Activated CD8-positive, alpha-beta T cell treated with anti-CD3 and anti-CD28 coated beads, Interleukin-2, amount 10 ng/mL, durations not matched to agents 7 days and 5 days (primary cell): ENCODE measurements at places on chromosomes 3 and 15.
A peak's percentile ranks its signal among the peaks of the same experiment; 100 is the strongest.

- H3K36me3 ChIP-seq: no peaks in the 10 kb centered on the region
- no peak for DNase-seq
- no peak overlapping the region for H3K4me3 ChIP-seq
- peaks cover 2% of the 10 kb centered on the region for H3K4me1 ChIP-seq
- no peaks in the 10 kb centered on the region for H3K27me3 ChIP-seq
- no peak overlapping the region for H3K27ac ChIP-seq
Observed at GRCh38 chr15:67805666-67806516, 19.4 kb upstream of the SKOR1 start.

DNA sequence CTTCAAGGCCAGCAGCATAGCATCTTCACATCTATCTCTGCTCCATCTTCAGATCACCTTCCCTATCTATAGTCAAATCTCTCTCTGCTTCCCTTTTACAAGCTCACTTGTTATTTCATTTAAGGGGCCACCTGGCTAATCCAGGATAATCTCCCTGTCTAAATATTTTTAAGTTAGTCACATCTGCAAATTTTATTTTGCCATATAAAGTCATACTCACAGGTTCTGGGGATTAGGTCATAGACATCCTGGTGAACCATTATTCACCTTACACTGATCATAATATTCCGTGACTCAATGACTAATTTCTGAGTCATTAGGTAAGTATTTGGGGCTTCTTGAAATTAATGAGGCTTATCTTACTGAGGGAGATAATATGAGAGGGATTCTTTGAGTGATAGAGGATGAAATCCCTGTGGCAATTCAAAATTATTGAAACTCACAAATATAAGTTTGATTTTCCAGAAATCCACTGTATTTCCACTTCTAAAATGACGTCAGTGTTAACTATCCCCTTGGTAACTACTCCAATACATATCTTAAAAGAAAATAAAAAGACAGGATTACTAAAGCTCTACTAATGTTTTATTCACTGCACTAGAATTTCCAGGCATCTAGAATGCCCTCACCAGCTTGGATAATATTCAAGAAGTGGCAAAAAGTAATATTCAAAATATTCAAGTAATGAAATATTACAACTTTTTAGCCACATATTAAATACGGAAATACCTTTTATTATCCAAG lies 93.7 kb upstream of the RBMS3 start:
- H3K4me1 ChIP-seq: peaks cover 5% of the 10 kb centered on the region
- peaks cover 2% of the 10 kb centered on the region for H3K27me3 ChIP-seq
- no peak overlapping the region for H3K4me3 ChIP-seq
- no peaks in the 10 kb centered on the region for H3K36me3 ChIP-seq
- no peak for DNase-seq

GRCh38 chr3:94127115-94127514 lies 64.3 kb downstream of the NSUN3 start:
- no peaks in the 10 kb centered on the region for H3K4me1 ChIP-seq
- H3K4me3 ChIP-seq: no peak overlapping the region
- no peak for DNase-seq
- H3K27me3 ChIP-seq: no peaks in the 10 kb centered on the region
- peaks cover 14% of the 10 kb centered on the region for H3K36me3 ChIP-seq
- no peak overlapping the region for H3K27ac ChIP-seq

DNA sequence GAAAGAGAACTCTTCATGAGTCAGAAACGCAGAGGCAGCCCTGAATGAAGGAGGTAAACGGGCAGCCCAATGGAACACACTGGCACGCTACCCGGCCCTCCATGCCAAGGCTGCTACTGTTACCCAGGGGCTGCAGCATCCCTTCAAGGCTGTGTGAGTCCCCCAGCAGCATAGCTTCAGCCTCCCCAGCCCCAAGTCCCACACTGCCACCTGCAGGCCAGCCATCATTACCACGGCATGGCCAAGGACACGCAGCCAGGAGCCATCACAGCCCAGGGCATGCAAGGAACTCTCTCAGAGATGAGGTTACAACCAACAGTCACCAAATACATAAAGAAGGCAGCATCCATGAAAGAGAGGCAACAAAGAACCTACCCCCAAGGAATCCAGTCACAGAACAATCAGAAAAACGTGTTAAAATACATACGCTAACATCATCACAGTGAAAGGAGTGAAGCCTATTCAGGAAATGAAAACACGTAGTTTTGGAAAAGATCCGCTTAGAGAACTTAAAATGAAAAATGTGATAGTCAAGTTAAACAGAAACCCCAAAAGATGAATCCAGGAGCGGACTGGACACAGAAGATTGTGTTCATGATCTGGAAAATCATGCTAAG lies 22.4 kb downstream of the PLA2G4F start:
- no peak overlapping the region for H3K27ac ChIP-seq
- H3K4me1 ChIP-seq: no peaks in the 10 kb centered on the region
- DNase-seq: peak; percentile 76
- H3K36me3 ChIP-seq: no peaks in the 10 kb centered on the region
- H3K27me3 ChIP-seq: peaks cover 14% of the 10 kb centered on the region
- H3K4me3 ChIP-seq: no peak overlapping the region

DNA sequence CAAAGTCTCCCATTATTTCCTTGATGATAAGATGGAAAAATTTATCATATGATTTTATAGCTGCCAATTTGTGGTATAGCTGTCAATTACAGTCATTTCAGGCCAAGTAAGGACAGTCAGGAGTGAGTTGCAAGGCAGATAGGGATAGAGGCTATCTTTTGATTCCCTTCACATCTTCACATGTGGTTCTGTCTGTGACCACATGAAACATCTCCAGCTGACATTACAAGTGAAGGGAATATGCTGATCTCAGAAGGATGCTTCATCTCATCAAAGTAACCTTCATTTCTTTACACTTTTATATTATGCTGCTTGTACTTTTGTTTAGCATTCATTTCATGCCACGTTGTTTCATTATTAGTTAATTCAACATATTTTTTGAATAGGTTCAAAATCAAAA lies 136.9 kb upstream of the CFAP20DC start:
- H3K27me3 ChIP-seq: peaks cover 4% of the 10 kb centered on the region
- no peak for DNase-seq
- H3K4me3 ChIP-seq: no peak overlapping the region
- H3K36me3 ChIP-seq: no peaks in the 10 kb centered on the region
- no peak overlapping the region for H3K27ac ChIP-seq

DNA sequence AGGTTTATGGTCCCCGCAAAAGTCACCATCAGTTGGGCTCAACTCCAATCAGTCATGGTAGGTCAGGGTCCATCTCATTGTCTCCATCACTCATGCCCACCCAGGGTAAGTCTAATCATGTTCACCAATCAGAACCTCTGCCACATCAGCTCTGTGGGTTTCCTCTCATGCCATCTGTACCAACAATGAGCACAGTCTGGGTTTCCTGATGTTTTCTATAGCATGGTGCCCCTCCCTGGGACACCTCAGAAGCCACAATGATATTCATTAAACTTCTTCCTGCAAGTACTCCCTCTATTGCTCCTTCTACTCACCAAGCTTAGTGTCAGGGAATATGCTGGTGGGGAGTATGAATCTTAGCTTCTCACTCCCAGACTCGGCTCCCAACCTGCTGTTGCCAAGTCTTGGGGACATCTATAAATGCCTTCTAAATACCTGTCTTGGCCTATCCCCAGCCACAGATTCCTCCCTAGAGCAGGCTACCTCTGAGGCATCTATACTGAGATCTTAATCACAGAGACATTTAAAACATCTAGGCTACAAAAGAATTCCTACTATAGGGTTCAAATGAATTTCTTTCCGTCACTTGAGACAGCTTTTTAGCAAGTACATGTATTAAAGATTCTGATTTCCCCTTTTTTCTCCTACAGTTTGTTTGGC lies 5.0 kb upstream of the CCR2 start:
- DNase-seq: no peak
- peaks cover 54% of the 10 kb centered on the region for H3K36me3 ChIP-seq
- peak overlapping the region; percentile 91 for H3K27ac ChIP-seq
- peaks cover 73% of the 10 kb centered on the region for H3K4me1 ChIP-seq

DNA sequence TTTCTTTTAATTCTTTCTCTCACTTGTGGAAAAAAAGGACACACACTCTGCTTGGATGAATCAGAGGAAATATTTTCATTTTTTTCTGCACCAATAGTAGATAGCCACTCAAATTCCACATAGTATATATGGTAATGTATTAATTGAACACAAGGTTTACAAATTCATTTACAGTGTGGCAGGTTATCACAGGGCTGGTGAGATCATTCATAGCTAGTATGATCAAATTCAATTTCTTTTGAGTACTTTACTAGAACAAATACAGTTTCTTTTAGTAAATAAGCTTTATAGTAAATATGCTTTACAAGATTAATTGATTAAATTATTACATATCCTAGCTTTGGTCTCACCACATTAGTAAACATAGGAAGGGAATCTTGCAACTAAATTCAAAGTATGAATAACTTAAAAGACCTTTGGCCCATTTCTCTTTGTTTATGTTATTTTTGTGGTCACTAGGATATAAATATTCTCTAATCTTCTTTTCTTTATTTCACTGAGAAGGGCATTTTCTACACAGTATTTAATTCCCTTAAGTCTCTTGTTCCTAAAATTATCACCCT lies 40.1 kb upstream of the PARP14 start:
- H3K4me1 ChIP-seq: peaks cover 32% of the 10 kb centered on the region
- no peak overlapping the region for H3K4me3 ChIP-seq
- H3K27ac ChIP-seq: no peak overlapping the region
- H3K27me3 ChIP-seq: no peaks in the 10 kb centered on the region
- DNase-seq: no peak

DNA sequence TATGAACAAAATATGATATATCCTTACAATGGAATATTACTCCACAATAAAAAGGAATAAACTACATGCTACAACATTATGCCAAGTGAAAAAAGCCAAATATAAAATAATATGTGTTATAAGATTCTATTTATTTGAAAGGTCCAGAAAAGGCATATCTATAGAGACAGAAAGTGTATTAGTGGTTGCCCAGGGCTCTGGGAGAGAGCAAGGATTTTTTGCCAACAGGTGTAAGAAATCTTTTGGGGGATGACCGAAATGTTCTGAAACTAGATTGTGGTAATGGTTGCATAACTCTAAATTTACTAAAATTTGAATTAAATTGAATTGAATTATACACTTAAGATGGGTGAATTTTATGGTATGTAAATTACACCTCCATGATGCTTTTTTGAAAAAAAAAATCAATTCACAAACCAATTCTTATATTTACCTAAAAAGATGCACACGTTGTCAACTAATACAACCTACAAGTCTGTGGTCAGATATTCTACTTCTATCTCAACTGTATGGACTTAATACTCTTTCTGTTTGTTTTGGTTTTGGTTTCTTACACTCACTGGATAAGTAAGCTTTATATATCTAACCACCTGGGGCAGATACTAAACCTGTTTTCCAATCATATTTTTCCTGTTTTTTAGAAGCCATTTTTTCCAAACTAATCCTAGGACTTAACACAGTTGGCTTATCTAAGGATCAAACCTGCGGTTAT lies 75.8 kb downstream of the FBN1 start:
- peaks cover 8% of the 10 kb centered on the region for H3K27me3 ChIP-seq
- no peak for DNase-seq
- H3K4me3 ChIP-seq: no peak overlapping the region
- no peaks in the 10 kb centered on the region for H3K4me1 ChIP-seq
- no peak overlapping the region for H3K27ac ChIP-seq

DNA sequence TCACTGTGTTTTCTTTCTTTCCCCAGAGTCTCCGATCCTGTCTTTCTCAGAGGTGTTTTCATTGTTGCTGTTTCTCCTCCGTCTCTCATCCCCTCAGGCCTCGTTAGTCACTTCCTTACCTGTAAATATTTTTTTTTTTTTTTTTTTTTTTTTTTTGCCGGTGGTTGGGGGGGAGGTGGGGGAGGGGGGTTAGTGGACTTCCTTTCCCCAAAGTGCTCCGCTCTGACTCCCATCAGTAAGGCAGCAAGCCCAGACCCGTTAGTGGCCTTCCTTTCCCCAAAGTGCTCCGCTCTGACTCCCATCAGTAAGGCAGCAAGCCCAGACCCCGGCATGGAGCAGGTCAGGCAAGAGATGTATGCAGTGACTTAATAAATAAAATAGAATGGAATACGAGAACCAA lies 97.1 kb upstream of the TNFAIP8L3 start:
- DNase-seq: no peak
- H3K36me3 ChIP-seq: no peaks in the 10 kb centered on the region
- H3K4me1 ChIP-seq: no peaks in the 10 kb centered on the region
- no peak overlapping the region for H3K4me3 ChIP-seq
- H3K27me3 ChIP-seq: peaks cover 21% of the 10 kb centered on the region
- no peak overlapping the region for H3K27ac ChIP-seq

DNA sequence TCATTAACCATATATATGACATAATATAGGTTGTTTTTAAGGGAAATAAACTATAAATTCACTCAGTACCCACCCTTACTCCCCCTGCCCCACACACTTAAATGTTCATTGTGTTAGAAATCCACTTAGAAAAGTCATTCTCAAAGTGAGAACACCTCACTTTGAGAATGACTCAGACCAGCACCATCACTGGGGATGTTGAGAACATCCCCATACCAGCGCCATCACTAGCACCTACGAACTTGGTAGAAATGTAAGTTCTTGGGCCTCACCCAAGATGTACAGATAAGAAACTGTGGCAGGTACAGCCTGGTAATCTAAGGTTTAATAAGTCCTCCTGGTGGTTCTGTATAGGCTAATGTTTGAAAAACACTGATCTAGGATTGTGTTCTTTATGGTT lies 362.6 kb downstream of the LPP start:
- no peak overlapping the region for H3K27ac ChIP-seq
- no peaks in the 10 kb centered on the region for H3K27me3 ChIP-seq
- no peak overlapping the region for H3K4me3 ChIP-seq

- no peak overlapping the region for H3K4me3 ChIP-seq
- no peaks in the 10 kb centered on the region for H3K36me3 ChIP-seq
- H3K27ac ChIP-seq: no peak overlapping the region
- no peaks in the 10 kb centered on the region for H3K27me3 ChIP-seq
Observed at GRCh38 chr15:33278816-33279612, 31.8 kb upstream of the RYR3 start.

DNA sequence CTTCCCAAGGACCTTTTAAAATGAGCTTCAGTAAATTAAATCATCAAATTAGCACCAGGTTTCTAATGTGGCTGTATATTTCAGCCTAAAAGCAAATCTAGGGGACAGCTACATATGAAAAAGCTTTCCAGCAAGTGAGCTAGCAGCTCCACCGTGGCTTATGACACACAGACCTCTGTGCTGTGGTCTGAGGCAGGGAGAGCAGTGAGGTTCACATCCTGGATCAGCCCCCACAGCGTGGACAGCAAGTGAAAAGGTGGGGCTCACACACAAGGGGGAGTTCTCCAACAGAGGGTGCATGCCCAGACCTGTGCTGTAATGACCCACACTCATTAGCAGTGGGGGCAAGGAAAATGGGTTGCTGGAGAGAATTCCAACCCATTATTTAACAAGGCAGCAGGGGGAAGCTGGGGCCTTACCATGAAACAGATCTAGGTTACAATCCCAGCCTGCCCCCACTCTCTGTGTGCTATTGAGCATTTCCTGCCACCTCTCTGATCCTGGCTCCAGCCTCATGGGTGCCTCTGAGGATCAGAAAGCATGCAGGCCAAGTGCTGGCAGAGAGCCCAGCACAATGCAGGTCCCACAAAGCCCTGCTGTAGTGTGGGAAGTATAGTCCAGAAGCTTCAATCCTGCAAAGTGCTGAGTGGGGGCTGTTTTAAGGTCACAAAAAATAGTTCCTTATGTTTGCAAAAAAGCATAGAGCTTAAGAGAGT lies 48.2 kb downstream of the RASGRF1 start:
- no peaks in the 10 kb centered on the region for H3K4me1 ChIP-seq
- DNase-seq: peak; percentile 21
- H3K27me3 ChIP-seq: peaks cover 19% of the 10 kb centered on the region
- no peak overlapping the region for H3K4me3 ChIP-seq
